ENCODE measurements at places on chromosomes 5 and 9. TPM values are rescaled to one million over a fixed set of nuclear protein-coding genes. Genes with fewer than 3 reads are reported as not detected.

EPB41L4B gene
- 22.2 TPM for polyA plus RNA-seq

ZNF354C gene
- polyA plus RNA-seq, result 22.4 TPM

TMEFF1 gene
- 8.8 TPM for polyA plus RNA-seq

NKD2 gene
- 7.8 TPM for polyA plus RNA-seq

AJM1 gene
- 0.46 TPM for polyA plus RNA-seq

C5orf58 gene
- 0.30 TPM for polyA plus RNA-seq

- DNase-seq, result no peak
Measured at GRCh38 chr9:132683873-132684272, 13.6 kb downstream of the GTF3C4 start.

DNA sequence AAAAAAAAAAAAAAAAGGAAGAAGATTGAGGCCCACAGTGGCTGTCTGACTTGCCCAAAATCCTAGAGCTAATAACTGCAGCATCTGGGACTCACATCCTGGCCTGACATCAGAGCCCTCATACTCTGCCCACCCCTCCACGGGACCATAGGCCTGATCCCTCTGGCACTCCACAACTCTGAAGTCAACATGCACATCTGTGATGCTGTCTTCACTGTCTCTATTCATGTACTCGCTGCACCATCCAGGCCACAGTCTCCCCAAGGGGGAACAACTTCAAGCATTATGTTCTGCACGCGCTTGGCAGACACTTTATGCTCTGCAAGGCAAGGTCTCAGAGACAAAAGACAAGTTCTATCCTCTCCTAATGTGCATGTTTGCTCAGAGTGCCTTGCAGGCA lies 158.2 kb downstream of the SPOCK1 start:
- DNase-seq, result no peak

GRCh38 chr9:34025062-34025461 lies 23.6 kb downstream of the UBAP2 start:
- no peak for DNase-seq

DNA sequence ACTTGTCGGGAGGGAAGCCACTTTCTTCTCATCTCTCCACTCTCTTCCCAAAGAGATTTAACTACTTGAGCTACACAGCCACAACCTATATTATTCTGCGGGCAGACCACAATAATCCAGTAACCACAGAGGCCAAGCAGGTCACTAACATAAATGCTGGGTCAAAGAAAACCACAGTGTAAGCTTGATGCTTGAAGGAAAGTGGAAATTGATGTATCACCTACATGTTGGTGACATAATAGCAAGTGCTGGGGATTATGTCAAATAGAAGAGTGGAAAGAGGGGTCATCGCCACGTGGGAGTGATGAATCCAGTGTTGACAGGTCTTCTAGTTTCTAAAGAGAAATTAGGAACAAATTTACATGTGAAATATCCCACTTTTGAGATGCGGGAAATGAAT lies 40.9 kb downstream of the RFK start:
- no peak for DNase-seq

GRCh38 chr9:135040892-135041291 lies 46.6 kb upstream of the OLFM1 start:
- no peak for DNase-seq

- DNase-seq, result no peak
Measured at GRCh38 chr5:153534102-153534501, 43.6 kb downstream of the GRIA1 start.

- DNase-seq, result no peak
Measured at GRCh38 chr5:138789771-138790242, 36.6 kb downstream of the CTNNA1 start.

DNA sequence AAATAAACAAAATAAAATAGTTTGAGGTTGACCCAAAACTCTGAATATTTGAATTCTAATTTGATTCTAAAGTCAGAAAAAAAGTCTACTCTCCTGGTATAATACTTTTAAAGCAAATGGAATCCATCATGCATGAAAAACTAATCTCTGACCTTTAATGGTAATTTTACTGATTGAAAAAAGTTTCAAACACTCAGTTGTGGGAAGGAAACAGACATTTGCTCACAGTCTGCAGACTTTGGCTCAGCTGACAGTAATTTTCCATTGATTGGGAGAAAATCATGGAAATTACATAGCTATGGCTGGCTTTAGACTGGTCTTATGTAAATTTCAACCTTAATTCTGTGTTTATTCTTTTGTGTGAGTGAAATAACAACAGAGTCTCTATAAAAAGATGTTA lies 574.3 kb downstream of the PDE4D start:
- DNase-seq, result no peak
